ENCODE measurements at places on chromosomes 4 and X. TPM values are rescaled to one million over a fixed set of nuclear protein-coding genes. Genes with fewer than 3 reads are reported as not detected.

ZNF157 gene
- 0.35 TPM for total RNA-seq

POU3F4 gene
- total RNA-seq: under 0.01 TPM

NEUROG2 gene
- total RNA-seq: not detected

DNA sequence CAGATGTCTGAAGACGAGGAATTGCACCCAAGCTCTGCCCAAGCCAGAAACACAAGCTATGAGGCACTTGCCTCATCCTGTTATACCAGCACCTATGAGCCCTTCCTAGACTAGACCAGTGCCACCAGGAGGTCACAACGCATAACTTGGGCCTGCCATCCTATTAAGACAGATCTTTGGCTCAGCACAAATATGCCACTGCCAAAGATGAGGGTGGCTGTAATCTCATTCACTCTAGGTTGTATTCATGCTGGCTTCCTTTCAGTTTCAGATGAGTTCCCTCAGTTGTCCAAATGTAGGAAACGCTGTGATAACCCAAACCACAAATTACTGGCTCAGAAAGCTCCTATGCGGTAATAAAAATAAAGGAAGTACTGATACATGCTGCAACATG, 76.5 kb upstream of the CITED1 start:
- peak; percentile 10 for DNase-seq
- H3K27me3 ChIP-seq: peaks cover 19% of the 10 kb centered on the region
- H3K27ac ChIP-seq: no peak overlapping the region
- H3K4me1 ChIP-seq: peaks cover 3% of the 10 kb centered on the region
- no peaks in the 10 kb centered on the region for H3K36me3 ChIP-seq

- no peaks in the 10 kb centered on the region for H3K27me3 ChIP-seq
- H3K4me3 ChIP-seq: no peak overlapping the region
- peaks cover 23% of the 10 kb centered on the region for H3K4me1 ChIP-seq
- H3K36me3 ChIP-seq: peaks cover 3% of the 10 kb centered on the region
- DNase-seq: no peak
These were observed 47.2 kb downstream of the SEL1L3 start for GRCh38 chr4:25815586-25815985.

- no peaks in the 10 kb centered on the region for H3K4me1 ChIP-seq
- DNase-seq: no peak
- H3K27ac ChIP-seq: no peak overlapping the region
- H3K27me3 ChIP-seq: no peaks in the 10 kb centered on the region
- no peak overlapping the region for H3K4me3 ChIP-seq
These were observed 413.8 kb downstream of the GBA3 start for GRCh38 chr4:23106516-23106915.

OPRPN gene
- not detected for total RNA-seq

- no peak overlapping the region for H3K27ac ChIP-seq
- no peak for DNase-seq
- no peaks in the 10 kb centered on the region for H3K27me3 ChIP-seq
- no peaks in the 10 kb centered on the region for H3K4me1 ChIP-seq
These were observed 5.7 kb downstream of the HSD17B13 start for GRCh38 chr4:87316961-87317360.

UGT2B11 gene
- total RNA-seq: 0.13 TPM

GRCh38 chrX:153525451-153525850, 8.0 kb downstream of the ATP2B3 start:
- H3K36me3 ChIP-seq: no peaks in the 10 kb centered on the region
- H3K4me1 ChIP-seq: peaks cover 21% of the 10 kb centered on the region
- DNase-seq: no peak

DNA sequence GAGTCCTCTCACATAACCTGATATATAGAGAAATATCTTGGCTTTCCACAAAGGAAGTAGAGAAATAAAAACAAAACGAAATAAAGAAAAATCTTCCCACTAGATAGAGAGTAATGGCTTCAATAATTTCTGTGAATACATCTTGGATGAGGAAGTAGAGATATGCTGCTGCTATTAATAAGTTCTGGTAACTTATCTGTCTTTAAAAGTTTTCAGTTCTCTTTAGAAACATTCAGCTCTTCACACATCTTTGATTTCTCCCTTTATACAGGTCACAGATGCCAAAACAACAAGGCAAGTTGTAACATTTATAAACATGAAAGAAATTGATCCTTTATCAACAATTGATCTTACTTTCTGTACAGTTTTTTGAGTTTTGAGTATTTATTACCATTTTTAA, 615.8 kb downstream of the TRAM1L1 start:
- DNase-seq: no peak
- no peaks in the 10 kb centered on the region for H3K4me1 ChIP-seq
- no peaks in the 10 kb centered on the region for H3K27me3 ChIP-seq
- H3K4me3 ChIP-seq: no peak overlapping the region

FREM3 gene
- 0.13 TPM for total RNA-seq

DNA sequence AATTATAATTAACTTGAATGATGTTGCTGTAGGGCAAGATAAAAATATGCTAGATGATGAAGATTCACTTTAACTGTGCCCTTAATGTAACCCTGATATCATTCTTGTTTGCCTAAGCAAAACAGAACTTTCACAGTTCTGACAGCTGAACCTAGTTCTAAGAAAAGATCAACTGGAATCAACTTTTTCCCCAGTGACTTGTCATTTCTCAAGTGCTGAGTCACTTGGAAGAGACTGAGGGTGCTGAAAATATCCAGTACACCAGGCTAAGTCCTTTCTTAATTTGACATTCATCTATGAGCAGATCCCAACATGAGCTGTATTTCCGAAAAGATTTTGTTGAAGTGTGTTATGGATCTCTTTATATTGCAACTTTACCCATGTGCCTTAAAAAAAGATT, 140.4 kb downstream of the MID1IP1 start:
- no peak overlapping the region for H3K4me3 ChIP-seq
- no peaks in the 10 kb centered on the region for H3K36me3 ChIP-seq
- no peak for DNase-seq
- no peak overlapping the region for H3K27ac ChIP-seq
- no peaks in the 10 kb centered on the region for H3K4me1 ChIP-seq
- H3K27me3 ChIP-seq: no peaks in the 10 kb centered on the region

GRCh38 chrX:154459832-154460231, 1.8 kb downstream of the PLXNA3 start:
- H3K4me3 ChIP-seq: peak overlapping the region; percentile 65
- no peaks in the 10 kb centered on the region for H3K27me3 ChIP-seq
- peaks cover 9% of the 10 kb centered on the region for H3K4me1 ChIP-seq
- DNase-seq: no peak
- H3K27ac ChIP-seq: no peak overlapping the region

DNA sequence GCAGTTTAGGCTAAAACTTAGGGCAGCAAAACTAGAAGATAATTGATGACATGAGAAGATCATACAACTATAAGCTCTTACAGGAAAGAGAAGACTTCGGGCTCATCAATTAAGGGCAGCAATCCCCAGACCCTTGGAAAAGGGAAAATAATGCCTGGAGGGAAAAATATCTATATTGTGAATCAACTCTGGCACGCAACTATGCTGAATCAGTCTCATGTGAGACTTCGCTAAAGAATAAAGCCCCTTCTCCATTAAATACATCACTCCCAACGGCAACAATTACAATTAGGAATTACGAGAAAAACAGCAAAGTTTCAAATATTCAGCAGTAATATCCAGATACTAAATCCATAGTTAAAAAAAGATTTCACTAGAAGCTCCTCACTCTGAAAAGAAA, 2016.8 kb upstream of the IGFBP7 start:
- H3K36me3 ChIP-seq: no peaks in the 10 kb centered on the region
- no peak for DNase-seq
- H3K4me1 ChIP-seq: no peaks in the 10 kb centered on the region
- H3K27ac ChIP-seq: no peak overlapping the region
- H3K4me3 ChIP-seq: no peak overlapping the region

DNA sequence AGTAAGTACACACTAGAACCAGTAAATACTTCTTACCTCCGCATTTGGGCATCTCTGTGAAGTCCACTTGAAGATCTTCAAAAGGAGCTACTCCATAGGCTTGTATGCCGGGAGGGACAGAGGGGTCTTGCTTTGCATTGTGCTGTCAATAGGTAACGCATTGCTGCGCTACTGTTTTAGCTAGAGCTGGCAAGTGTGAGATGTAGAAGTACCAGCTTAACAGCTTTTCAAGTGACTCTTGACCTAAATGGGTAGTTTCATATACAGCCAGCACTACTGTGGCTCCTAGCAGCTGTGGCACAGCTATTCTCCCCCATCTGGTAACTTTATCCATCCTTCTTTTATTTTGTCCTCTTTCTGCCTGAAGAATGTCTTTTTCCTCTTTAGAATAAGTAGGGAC, 205.3 kb upstream of the KLF8 start:
- no peak overlapping the region for H3K4me3 ChIP-seq
- no peaks in the 10 kb centered on the region for H3K4me1 ChIP-seq
- no peaks in the 10 kb centered on the region for H3K36me3 ChIP-seq
- no peak overlapping the region for H3K27ac ChIP-seq
- DNase-seq: no peak
- H3K27me3 ChIP-seq: peaks cover 5% of the 10 kb centered on the region

DNA sequence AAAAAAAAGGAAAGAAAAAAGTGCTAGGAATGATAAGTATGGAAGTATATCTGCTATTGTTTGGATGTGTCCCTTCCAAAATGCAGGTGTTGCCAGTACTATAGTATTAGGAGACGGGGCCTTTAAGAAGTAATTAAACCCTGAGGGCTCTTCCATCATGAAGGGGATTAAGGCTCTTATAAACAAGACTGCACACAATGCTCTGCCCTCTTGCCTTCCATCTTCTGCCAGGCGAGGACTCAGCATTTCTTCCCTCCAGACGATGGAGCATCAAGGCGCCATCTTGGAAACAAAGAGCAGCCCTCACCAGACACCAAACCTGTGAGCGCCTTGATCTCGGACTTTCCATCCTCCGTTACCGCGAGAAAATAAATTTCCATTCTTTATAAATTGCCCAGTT, 120.1 kb upstream of the GPM6A start:
- no peak overlapping the region for H3K4me3 ChIP-seq
- no peak for DNase-seq
- no peaks in the 10 kb centered on the region for H3K4me1 ChIP-seq
- H3K27me3 ChIP-seq: no peaks in the 10 kb centered on the region

CYTL1 gene
- 11.0 TPM for total RNA-seq

GRCh38 chrX:150790021-150790420, 96.8 kb downstream of the MTMR1 start:
- no peaks in the 10 kb centered on the region for H3K27me3 ChIP-seq
- no peak for DNase-seq
- no peaks in the 10 kb centered on the region for H3K4me1 ChIP-seq
- peaks cover 5% of the 10 kb centered on the region for H3K36me3 ChIP-seq
- H3K4me3 ChIP-seq: no peak overlapping the region

TMSB15B gene
- 11.3 TPM for total RNA-seq

TMEM187 gene
- 5.2 TPM for total RNA-seq

DNA sequence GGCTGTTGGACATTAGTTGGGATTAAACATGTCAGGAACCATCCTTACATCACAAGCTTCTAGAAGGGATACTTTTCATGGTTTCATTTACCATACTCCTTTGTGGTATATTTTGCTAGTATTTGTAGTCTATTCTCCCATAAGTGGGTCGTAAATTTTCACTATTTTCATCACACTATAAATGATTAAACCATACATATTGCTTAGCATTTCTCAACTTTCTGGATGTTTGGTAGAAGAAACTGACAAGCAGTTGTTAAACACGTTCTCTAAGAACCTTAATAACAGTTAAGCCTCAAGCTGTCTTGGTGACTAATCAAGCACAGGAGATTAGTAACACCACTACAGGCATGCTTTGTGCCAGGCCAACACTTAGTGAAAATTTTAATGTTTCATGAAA, 375.5 kb downstream of the NAF1 start:
- no peaks in the 10 kb centered on the region for H3K4me1 ChIP-seq
- DNase-seq: no peak
- no peak overlapping the region for H3K27ac ChIP-seq
- H3K36me3 ChIP-seq: no peaks in the 10 kb centered on the region

GRCh38 chrX:34578237-34578636, 78.8 kb downstream of the TMEM47 start:
- H3K36me3 ChIP-seq: no peaks in the 10 kb centered on the region
- H3K4me1 ChIP-seq: no peaks in the 10 kb centered on the region
- H3K4me3 ChIP-seq: no peak overlapping the region
- H3K27me3 ChIP-seq: peaks cover 4% of the 10 kb centered on the region
- no peak overlapping the region for H3K27ac ChIP-seq

GRCh38 chr4:99615170-99615820, 40.7 kb downstream of the MTTP start:
- no peak overlapping the region for H3K27ac ChIP-seq
- no peaks in the 10 kb centered on the region for H3K27me3 ChIP-seq

DNA sequence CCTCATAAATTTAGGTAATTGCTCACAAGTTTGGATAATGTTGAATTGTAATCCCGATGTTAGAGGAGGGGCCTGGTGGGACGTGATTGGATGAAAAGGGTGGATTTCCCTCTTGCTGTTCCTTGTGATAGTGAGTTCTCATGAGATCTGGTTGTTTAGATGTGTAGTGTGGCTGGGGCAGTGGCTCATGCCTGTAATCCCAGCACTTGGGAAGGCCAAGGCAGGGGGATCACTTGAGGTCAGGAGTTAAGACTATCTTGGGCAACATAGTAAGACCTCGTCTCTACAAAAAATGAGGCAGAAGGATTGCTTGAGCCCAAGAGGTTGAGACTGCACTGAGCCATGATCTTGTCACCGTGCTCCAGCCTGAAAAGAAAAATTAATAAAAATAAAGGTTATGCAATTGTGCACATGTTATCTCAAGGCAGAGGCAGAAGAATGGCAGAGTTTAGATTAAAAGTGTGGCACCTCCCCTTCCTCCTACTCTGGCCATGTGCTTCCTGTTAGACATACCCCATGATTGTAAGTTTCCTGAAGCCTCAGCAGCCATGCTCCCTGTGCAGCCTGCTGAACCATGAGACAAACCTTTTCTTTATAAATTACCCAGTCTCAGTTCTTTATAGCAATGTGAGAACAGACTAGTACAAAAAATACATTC, 36.5 kb downstream of the ERVMER34-1 start:
- H3K27ac ChIP-seq: no peak overlapping the region
- no peak overlapping the region for H3K4me3 ChIP-seq
- peaks cover 18% of the 10 kb centered on the region for H3K4me1 ChIP-seq

PABPC1L2A gene
- total RNA-seq: not detected

CITED1 gene
- total RNA-seq: 26.8 TPM

GRCh38 chr4:119296356-119296755, 25.6 kb downstream of the FABP2 start:
- H3K27ac ChIP-seq: no peak overlapping the region
- H3K4me1 ChIP-seq: peaks cover 6% of the 10 kb centered on the region
- no peaks in the 10 kb centered on the region for H3K27me3 ChIP-seq
- H3K4me3 ChIP-seq: no peak overlapping the region
- peaks cover 10% of the 10 kb centered on the region for H3K36me3 ChIP-seq

SPATA18 gene
- 2.7 TPM for total RNA-seq

- no peaks in the 10 kb centered on the region for H3K27me3 ChIP-seq
- H3K36me3 ChIP-seq: no peaks in the 10 kb centered on the region
- no peaks in the 10 kb centered on the region for H3K4me1 ChIP-seq
- H3K4me3 ChIP-seq: no peak overlapping the region
- H3K27ac ChIP-seq: no peak overlapping the region
- no peak for DNase-seq
These were observed 56.3 kb upstream of the SHOX start for GRCh38 chrX:574251-574650.
